ENCODE measurements at places on chromosomes 3 and 15.
A peak's percentile ranks its signal among the peaks of the same experiment; 100 is the strongest.

GRCh38 chr3:120559242-120560061 is 36.7 kb upstream of the NDUFB4 start:
- DNase-seq, result no peak

DNA sequence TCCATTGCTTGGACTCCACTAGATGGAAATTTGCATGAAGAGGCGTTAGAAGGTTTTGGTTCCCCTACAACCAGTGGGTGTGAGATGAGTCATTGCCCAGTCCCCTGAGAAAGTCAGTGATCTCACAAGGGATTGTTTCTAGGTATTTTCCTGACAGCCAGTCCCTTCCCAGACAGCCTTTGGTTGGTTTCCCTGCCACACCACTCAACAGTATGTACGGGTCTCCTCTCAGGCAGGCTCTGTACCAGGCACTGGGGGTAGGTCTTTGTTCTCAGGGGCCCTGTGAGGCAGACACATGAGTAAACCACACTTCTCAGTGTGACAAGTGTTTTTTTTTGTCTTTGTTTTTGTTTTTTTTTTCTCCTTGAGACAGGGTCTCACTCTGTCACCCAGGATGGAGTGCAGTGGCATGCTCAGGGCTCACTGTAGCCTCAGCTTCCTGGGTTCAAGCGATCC is 4.0 kb downstream of the LAMP3 start:
- no peak for DNase-seq

GRCh38 chr15:67138891-67139855 is 73.8 kb downstream of the SMAD3 start:
- DNase-seq, result no peak

DNA sequence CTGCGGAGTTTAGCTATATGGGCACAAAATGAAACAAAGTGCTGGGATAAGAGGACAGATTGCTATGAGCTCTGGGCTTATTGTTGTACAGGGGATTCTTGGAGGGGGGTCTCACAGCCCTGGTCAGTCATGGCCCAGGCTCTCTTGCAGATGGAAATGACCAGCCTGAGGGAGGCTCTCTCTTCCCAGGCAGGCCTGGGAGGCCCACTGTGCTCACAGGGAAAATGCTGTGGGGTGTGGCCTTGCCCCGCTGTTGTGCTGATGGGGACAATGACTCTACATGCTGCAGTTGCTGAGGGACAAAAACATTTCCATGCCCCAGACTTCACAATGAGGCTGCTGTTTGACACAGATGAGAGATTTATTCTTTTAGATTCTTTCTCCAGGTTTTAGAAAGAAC is 202.2 kb downstream of the KLF13 start:
- DNase-seq, result no peak

- DNase-seq, result no peak
Measured at GRCh38 chr15:38843736-38844590, 279.3 kb upstream of the RASGRP1 start.

DNA sequence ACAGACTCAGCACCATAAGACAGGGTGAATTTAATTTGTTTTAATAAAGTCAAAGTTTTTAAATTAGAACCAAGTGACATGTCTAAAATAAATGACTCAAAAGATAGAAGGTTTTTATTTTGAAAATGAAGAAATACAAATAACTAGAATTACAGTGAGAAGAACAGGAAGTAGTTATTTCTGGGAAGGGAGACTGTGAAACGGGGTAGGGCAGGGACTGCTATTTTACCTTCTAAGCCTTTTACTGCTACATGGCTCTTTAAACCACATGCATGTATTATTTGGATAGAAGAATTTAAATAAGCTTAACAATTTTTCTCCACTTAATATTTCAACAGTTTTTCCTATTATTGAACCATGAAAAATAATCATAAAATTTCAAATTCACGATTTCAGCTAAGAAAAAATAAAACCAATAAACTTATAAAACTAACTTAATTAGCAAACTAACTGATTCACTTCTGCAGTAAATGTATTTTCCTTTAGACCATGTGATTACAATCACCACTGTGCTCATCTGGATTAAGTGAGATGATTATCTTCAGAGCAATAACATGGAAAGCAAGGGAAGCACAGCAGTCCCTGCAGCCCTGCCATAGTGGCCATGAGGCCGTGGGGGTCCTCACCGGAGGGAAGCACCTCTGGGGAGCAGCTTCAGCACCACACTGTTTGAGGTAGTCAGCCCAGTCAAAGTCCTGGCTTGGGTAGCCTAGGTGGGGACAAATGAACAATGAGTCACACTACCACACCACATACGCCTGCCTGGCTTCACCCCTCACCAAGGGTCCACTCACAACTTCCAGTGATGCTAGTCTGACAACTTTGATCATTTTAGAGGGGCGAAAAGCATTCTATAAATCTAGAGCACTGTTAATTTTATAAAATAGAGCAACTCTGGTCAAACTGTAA is 28.3 kb upstream of the STIMATE start:
- no peak for DNase-seq

- DNase-seq, result no peak
Measured at GRCh38 chr3:111152496-111152895, 80.9 kb downstream of the NECTIN3 start.

- no peak for DNase-seq
Measured at GRCh38 chr3:70231266-70231701, 81.2 kb downstream of the MDFIC2 start.

GRCh38 chr3:120214176-120214575 is 70.8 kb downstream of the GPR156 start:
- DNase-seq, result no peak

DNA sequence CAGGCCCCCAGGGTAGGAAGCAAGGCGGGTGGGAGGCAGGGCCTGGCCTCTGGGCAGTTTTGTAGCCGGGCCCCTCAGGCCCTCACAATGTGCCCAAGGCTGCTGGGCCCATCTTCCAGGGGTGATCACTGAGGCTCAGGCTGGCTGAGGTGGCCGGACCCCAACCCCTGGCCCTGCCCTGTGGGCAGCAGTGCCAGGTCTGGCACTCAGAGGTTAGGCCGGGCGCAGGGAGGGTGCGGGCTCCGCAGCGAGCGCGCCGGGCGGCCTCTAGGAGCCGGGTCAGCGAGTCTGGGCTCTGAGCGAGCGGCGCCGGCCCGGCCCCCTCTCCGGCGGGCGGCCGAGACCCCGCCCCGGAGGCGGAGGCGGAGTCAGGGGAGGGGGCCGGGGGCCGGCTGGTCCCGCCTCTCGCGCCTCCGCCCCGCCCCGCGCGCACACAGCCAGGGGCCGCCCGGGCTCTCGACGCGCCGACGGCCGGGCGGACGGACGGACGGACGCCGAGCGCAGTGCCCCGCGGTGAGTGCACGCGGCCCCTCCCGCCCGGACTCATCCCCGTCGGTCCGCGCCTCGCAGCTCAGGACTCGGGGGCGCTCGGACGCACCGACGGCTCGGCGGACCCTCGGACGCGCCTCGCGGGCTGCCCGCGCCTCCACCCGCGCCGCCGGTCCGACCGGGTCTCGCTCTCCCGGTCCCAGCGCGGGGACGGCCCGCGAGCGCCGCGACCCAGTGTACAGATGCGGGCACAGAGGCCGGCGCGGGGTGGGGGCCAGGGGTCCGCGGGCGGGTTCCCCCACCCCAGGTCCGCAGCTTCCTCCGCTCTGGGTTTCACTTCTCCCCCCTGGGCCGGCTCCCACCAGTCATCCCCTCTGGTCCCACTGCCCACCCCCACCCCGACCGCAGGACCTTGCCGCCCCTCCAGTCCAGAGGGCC is at the start of gene FBLN2:
Gene FBLN2 (plus strand): TSS at position 430 of the 927 bp plus-strand sequence. CDS start 21,231 bp downstream, outside the sequence.
- no peak for DNase-seq

- DNase-seq, result no peak
Measured at GRCh38 chr15:98120561-98120960, 160.1 kb downstream of the ARRDC4 start.

- no peak for DNase-seq
Measured at GRCh38 chr3:48597408-48597800, 2.3 kb upstream of the COL7A1 start.

GRCh38 chr15:82751308-82751707 is 41.6 kb upstream of the AP3B2 start:
- DNase-seq, result no peak

DNA sequence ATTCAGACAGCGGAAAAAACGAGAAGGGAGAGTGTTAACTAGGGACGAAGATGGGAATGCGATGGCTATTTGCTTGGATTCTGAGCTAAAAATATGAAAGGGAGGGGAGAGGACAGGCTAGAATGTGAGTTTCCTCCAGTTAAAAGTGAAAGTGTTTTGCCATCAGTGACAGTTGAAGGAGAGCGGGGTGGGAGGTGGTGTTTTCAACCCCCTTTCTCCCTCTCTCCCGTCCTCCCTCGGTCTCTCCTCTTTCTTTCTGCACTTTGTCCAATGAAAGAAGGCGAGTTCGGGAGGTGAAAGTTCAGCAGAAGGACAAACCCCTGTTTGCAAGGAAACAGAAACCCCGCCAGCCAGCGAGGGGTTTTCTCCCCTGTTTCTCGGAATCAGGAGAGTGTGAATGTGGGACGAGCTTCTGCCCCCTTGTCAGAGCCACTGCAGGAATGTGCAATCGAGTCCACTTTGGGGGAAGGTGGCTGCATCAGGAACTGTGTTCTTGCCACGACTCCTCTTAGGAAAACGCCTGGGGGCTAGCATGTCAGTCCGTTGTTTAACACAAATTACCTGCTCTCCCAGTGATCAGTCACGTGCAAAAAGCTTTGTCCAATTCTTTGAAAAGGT is 975 bp upstream of the FOXP1 start:
- DNase-seq, result peak; percentile 12

- DNase-seq, result no peak
Measured at GRCh38 chr3:95926904-95927501, 887.4 kb upstream of the EPHA6 start.

GRCh38 chr3:16294844-16295243 is 29.8 kb downstream of the OXNAD1 start:
- no peak for DNase-seq

- no peak for DNase-seq
Measured at GRCh38 chr3:55467099-55467498, 20.0 kb downstream of the WNT5A start.

GRCh38 chr3:155664925-155665695 is 79.8 kb downstream of the PLCH1 start:
- no peak for DNase-seq

- DNase-seq, result no peak
Measured at GRCh38 chr3:150230037-150230436, 178.1 kb upstream of the TSC22D2 start.

DNA sequence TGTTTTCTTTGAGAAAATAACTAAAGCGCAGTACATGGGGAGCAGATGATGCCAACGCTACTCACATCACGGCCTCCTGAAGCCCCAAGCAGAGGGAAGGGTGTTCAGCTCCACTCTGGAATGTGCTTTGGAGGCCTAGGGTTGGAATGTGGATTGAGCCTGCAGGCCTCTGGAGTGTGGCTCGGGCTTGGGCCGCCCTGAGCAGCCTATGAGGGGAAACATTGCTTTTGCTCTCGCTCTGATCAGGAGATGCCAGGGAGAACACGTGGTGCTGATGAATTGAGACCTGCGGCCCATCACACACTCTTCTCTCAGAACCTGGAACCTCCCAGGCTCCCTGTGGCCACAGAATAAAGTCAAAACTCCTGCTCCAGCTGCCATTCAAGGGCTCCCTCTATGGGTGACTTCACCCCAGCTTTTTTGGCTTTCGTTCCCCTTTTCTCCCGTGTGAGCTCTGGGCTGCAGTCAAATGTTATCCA is 23.3 kb downstream of the CCDC13 start:
- no peak for DNase-seq

GRCh38 chr15:21271566-21271965 is 168.7 kb downstream of the POTEB3 start:
- no peak for DNase-seq

DNA sequence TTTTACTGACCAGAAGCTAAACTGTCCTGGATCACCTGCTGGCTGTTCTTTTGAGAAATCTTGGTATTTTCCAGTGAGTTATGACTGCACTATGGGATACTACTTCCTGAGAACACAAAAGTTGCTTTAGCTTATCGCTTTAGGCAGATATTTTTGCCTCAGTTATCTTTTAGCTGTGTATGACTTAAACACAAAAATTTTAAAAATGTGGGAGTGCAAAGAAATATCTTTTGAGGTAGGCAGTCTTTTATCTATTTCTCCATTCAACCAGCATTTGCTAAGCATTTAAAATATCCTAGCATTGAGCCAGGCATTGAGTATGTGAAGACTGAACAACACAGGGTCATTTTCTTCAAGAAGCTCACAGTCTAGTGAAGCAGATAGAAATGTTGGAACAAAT is 981.9 kb downstream of the FHIT start:
- DNase-seq, result no peak

GRCh38 chr15:82832601-82833361 is 23.4 kb downstream of the WHAMM start:
- no peak for DNase-seq

- no peak for DNase-seq
Measured at GRCh38 chr3:107068980-107069379, 308.3 kb upstream of the CCDC54 start.

- DNase-seq, result no peak
Measured at GRCh38 chr15:76905855-76906254, 715 bp upstream of the SCAPER start.

DNA sequence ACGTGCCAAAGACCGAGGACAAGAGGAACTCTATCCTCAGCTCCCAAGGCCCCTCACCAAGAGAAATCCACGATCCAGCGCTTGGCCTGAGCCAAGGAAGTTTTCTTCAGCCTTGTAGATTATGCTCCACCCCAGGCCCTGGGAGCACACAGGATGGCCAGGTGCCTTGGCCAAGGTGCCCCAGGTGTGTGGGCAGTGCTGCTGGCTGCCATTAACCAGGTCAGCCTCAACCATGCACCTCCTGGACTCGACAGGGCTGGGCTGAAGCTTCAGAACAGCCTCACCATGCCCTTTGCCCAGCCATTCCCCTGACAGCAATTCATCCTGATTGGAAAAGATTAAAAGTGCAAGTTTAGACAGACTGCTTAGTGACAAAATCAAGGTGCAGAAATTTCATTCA is 10.9 kb upstream of the MESP1 start:
- no peak for DNase-seq

DNA sequence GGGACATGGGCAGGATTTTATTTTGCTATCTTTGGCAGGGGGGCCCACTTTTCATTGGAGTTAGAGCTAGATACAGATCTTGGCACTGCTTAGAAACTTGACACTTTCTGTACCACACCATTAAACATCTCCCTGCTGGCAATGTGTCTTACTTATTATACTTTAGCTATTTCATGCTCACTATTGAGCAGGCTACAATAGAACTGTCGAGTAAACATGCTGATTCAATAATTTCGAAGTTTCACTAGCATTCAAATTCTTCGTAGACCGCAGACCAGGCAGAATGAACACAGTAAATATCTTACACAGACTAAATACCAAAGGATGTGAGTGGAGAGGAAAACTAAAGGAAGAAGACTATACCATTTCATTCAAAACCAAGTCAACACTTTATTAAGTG is 180.8 kb downstream of the UNC13C start:
- no peak for DNase-seq

Measured in T follicular helper cell (primary cell).